ENCODE measurements at places on chromosomes 16 and 17.

DNA sequence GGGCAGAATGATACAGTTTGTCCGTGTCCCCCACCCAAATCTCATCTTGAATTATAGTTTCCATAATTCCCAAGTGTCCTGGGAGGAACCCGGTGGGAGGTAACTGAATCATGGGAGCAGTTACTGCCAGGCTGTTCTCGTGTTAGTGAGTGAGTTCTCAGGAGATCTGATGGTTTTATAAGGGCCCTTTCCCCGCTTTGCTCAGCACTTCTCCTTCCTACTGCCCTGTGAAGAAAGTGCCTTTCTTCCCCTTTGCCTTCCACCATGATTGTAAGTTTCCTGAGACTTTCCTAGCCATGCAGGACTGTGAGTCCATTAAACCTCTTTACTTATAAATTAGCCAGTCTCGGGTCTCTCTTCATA is 28.9 kb upstream of the SEC14L1 start:
- no peak for DNase-seq

- no peak for DNase-seq
Observed at GRCh38 chr16:54347961-54348360, 61.4 kb upstream of the IRX3 start.

GRCh38 chr16:28930652-28931051 is 1.1 kb upstream of the CD19 start:
- no peak for DNase-seq

DNA sequence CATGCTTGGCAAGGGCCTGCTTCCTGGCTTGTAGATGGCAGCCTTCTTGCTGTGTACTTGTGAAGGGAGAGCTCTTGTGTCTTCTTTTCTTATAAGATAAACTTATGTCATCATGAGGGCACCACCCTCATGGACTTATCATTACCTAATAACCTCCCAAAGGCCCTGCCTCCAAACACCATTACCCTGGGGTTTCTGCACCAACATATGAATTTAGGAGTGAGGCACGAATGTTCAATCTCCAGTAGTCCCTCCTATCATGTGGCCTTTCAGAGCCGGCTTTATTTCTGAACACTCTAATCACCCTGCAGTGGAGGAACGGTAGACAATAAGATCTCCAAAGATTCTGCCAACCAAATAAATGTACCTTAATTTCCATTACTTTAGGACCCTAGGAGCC is 144.3 kb downstream of the ABCC12 start:
- no peak for DNase-seq

GRCh38 chr17:66507103-66507923 is 204.9 kb downstream of the PRKCA start:
- DNase-seq: no peak

- DNase-seq: no peak
Observed at GRCh38 chr17:6162892-6163291, 92.7 kb downstream of the WSCD1 start.

Data from stimulated activated CD8-positive, alpha-beta memory T cell treated with anti-CD3 and anti-CD28 coated beads, Interleukin-7, amount 100 ng/mL, for 4 hours (primary cell).